Nucleus accumbens (tissue), 56 donors: ENCODE measurements at places on chromosomes 7 and 10.

- no peak for DNase-seq
Measured at GRCh38 chr7:139526578-139527544, 3.4 kb downstream of the CLEC2L start.

GRCh38 chr10:126538439-126539135, 131.9 kb downstream of the C10orf90 start:
- DNase-seq: no peak

GRCh38 chr10:6136215-6137201, 47.7 kb downstream of the RBM17 start:
- no peak for DNase-seq

- DNase-seq: no peak
Measured at GRCh38 chr7:88449410-88449809, 142.7 kb upstream of the STEAP4 start.

DNA sequence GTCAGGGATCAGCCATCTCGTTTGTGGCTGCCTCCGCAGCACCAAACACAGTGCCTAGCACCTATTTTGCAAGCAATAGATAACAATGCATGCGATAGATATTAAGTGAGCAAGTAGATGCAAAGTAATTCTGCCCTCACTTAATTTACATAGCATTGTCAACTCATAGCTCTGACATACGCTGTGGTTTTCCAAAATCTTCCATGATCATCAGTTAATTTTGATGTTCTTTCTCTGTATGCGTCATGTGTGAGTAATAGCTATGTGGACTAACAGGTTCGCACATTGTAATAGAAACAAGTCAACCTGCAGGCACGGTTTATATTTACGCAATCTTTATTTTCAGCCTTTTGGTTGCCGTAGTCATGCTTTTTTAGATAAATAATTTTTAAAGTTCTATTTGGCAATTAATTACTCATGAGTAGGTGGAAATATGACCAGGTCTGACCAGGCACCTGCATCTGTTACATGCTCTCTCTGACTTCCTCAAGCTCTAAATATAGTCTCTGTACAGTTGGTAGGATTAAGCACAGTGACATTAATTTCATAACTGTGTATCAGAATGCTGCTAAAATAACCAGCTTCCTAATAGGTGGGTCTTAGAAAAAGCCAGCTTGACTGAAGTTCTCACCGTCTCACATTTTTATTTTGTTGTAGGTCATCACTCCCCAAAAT, 13.3 kb downstream of the MAP3K8 start:
- DNase-seq: no peak

- no peak for DNase-seq
Measured at GRCh38 chr7:21851559-21851967, 94.1 kb downstream of the CDCA7L start.

DNA sequence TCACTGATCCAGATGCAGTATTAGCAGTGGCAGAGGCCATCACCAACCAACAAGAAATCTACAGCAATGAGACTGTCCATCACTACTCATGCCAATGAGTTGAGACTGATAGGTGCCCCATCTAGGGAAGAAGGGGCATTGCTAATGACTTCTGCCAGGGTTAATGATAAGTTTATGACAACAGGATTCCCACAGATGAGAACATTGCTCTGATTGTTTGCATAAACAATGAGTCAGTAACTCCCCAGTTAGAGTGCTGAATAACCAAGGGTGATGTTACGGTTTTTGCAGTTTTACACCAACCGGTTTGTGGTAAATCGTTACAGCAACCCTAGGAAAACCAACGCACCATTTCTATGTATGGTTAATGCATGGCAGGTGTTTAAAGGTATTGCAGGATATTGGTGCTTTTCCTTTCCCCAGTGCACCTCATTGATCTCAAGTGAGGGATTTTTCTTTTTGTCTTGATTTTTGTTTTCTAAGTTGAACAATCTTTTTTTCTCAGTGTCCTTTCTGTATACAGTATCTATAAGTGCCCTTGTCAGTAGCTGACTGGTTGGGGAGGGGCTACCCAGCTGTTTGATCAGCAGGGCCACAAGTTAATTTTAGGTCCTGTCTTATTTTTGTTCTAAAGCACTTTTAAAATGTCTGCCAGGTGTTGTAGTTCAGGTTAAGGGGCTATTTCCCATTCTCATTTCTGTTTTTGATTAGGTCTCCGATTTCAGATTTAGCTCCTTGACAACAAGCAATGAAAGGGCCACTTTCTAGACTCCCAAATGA, 3.9 kb upstream of the CSGALNACT2 start:
- no peak for DNase-seq

GRCh38 chr7:76225379-76225778, 23.7 kb downstream of the SRRM3 start:
- DNase-seq: no peak

- no peak for DNase-seq
Measured at GRCh38 chr7:87152897-87153641, 816 bp downstream of the DMTF1 start.

DNA sequence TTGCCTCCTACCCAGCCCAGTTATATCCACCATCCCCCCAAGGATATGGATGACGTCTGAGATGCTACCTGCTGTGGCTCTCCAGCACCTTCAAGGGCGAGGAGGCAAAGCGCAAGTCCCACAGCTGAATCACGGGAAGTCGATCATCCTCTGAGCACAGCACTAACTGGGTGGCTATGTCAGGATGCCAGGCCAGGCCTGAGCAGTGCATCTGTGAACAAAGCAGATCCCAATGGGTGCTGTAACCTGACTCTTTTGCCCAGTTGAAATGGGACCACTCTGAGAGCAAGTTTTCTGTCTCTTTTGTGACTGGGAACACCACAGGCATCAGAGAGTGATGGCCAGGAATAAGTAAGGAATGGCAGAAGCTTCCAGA, 12.3 kb downstream of the SEC31B start:
- DNase-seq: no peak

GRCh38 chr10:60846173-60846572, 67.9 kb downstream of the CDK1 start:
- DNase-seq: no peak

- no peak for DNase-seq
Measured at GRCh38 chr10:71638064-71638821, 81.3 kb downstream of the C10orf105 start.

DNA sequence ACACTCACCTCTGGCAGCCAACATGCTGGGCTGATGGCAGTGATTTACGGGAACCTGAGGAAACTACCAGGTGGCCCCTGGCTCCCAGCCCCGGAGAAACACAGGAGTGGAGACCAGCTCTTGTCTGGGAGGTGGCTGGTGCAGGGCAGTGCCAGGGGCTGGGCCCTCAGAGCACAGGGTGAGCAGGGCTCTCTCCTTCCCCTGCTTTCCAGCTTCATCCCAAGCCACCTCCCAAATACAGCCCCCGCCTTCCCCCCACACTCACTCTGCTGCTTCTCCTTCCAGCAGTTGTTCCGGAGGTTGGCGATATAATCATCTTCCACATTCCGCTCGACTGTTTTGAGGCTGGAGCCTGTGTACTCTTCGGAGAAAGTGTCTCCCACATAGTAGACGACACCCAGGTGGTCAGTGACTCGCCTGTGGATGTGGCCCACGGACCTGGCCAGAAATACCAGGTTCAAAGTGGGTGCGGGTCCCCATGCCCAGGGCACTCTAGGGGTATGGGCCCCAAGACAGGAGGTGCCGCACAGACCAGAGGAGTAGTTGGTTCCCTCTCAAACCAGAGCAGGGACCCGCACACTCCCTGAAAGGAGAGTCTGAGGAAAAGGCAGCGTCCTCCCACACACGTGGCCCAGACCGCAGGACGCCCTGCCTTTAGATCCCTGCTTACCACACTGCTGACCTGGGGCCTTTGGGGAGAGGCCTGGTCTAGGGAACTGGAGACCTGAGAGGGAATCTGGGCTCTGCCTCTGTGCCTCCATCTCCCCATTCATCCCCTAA, 18.3 kb downstream of the DNAJB12 start:
- DNase-seq: no peak

GRCh38 chr7:129784437-129784782, 168.3 kb downstream of the UBE2H start:
- no peak for DNase-seq

GRCh38 chr7:47422611-47423010, 159.3 kb downstream of the TNS3 start:
- DNase-seq: no peak

DNA sequence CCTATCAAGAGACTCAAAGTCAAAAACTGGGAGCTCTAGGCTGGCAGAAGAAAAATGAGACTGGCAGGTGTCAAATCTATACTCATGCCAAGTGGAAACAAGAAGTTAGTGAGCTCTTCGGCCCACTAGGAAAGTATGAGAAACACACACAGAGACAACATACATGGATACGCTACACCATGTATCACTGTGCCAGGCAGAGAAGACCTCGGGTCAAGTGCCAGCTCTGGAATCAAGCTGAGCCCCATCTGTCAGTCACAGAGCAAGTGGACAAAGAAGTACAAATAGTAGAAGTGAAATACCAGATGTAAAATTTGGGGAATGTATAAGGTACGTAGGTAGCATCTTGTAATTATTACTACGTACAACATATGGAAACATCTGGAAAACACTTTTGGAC, 62.4 kb downstream of the FAM13C start:
- DNase-seq: no peak

- DNase-seq: no peak
Measured at GRCh38 chr10:6128591-6129251, 39.9 kb downstream of the RBM17 start.

DNA sequence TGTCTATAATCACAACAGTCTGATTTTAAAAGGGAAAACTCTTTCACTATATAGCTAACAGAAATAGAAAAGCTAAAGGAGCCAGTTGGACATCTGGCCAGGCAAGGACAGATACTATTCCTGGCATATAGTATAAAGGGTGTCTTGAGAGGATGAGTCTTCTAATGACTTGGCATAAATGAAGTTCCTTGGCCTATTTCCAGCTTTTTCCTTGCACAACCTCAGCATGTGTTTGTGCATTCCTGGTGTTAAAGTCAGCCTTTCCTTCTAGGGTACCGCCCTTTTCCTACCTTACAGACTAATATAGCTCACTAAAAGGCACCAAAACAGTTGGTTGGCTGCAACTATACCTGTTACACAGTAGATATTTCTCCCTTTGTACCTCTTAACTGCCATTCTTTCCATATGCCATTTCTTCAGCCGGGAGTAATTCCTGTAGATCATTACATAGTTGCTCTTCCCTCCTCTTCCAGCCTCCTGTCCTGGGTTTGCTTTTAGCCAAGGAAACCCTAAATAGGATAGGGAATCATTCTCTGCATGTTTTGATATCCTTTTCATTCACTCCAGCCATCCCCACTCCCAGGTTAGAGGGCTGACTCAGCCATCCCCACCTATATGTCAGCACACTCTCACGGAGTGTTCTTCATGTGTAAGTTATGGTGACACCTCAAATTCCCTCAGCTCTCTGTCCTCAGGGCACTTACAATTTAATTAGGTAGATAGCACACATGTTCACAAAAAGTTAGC, 102.1 kb upstream of the MDFIC start:
- no peak for DNase-seq

GRCh38 chr10:93319096-93319495, 163.0 kb downstream of the MYOF start:
- no peak for DNase-seq

GRCh38 chr7:3010161-3010560, 33.5 kb downstream of the CARD11 start:
- no peak for DNase-seq

DNA sequence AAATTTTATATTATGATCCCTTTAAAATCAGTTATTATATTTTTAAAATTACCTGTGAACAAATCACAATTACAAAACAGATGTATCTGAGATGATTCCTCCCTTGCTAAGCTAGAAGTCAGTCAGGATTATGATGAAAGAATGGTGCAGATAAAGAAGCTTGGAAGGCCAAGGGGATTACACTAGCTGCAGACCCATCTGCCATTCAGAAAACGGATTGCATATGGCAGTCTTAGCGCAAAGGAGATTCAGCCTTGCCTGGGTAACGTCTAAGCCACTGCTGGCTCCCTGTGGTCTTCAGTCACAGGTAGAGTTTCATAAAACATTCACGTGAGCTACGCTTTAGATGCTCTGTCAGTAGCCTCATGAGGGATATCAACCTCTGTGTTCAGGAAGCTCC, 222.2 kb downstream of the POU6F2 start:
- DNase-seq: no peak

DNA sequence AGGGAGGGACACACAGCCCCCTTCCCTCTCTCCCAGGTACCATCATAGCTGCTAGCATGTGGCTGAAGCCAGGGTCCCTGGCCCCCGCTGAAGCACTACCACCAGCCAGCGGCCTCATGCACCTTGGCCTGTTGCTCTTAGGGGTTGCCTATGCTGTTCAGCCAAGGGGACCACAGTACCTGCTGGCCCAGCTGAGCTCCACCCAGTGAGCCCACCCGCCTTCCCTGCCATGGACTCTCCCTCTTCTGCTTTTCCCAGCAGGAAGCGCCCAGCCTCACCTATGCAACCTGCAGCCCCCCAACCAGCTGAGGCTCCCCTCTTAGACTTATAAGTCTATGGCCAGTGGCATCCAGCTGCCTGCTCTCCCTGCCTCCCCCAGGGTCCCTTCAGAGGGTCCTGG, 8.7 kb upstream of the MTPAP start:
- no peak for DNase-seq

DNA sequence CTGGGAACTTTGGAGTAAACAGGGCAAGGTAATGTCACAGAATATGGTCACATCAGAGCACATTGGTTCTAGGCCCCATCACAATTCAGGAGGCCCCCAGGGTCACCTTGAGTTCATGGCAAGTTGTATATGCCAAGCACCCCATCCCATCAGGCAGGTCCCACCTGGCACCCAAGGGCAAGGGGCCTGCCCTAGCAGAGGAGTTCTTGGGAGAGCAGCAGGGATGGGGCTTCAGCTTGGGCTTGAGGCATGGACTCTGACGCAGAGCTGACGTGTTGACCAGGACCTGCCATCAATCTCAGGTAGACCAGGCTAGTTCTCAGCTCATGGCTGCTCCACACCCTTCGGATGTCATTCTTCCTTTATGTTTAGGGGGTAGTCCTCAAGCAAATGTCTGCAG, 20.9 kb downstream of the PLAC9 start:
- no peak for DNase-seq

DNA sequence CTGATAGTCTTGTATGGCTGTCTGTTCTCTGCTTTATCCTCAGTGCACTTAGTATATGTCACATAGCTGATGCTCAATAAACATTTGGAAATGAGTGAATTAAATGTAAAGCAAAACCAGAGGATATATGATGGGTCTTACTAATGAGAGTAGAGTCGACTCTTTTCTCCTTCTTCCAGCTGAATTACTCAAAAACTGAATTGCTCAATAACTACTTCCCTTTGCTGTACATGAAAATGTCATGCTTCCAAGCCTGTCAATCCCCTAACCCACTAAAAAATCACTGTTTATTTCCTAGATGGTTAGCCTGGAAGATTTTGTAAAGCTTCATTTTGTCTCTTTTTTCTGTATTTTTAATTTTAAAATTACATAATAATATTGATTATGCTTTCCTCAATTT, 88.0 kb downstream of the OR13A1 start:
- no peak for DNase-seq
